ENCODE measurements at places on chromosomes 13 and 19.
A peak's percentile ranks its signal among the peaks of the same experiment; 100 is the strongest.

DNA sequence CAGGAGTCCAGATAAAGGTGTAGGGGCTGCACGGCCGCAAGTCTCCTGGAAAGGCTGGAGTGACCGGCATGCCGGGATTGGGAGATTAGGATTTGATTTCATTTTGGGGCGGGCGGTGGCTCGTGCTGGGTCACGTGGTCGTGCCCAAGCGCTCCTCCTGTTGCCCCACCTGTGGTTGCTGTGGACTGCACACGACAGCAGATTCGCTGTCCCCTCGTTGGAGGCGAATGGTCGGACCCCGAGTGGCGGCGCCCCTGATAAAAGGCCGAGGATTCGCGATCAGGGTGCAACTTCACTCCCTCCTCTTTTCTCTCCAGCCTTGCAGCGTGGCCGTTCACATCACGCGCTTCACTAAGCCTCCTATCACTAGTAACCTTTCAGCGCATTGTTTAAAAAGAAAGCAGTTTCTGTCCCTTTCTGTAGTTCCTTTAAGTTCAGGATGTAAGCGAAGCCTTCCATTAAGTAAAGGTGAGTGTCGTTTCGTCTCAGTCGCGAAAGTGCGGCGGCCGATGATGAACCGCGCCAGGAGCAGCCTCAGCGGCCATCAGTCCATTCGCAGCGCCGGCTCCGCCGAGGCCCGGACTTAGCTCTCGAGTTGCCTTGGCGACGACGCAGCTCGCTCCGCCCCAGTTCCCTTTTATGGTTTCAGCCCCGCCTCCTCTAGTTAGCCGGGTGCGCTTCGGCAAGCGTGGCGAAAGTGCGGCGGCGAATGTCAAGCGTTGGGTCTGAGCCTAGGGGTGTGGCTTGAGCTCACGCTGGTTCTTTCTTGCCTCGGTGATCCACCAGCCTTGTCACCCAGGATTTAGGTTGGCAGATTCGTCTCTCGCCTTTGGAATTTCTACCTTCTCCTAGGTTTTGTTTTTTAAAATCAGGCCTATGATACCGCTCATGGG lies 1.7 kb upstream of the PPP1R37 start:
- H3K36me3 ChIP-seq = peaks cover 22% of the 10 kb centered on the region
- H3K27ac ChIP-seq = peak overlapping the region; percentile 69
- H3K27me3 ChIP-seq = no peaks in the 10 kb centered on the region
- no peaks in the 10 kb centered on the region for H3K4me1 ChIP-seq
- H3K4me3 ChIP-seq = peak overlapping the region; percentile 59

- no peaks in the 10 kb centered on the region for H3K36me3 ChIP-seq
- H3K4me3 ChIP-seq = no peak overlapping the region
- no peak overlapping the region for H3K27ac ChIP-seq
These were observed 92.1 kb downstream of the RGCC start for GRCh38 chr13:41549491-41549890.

DNA sequence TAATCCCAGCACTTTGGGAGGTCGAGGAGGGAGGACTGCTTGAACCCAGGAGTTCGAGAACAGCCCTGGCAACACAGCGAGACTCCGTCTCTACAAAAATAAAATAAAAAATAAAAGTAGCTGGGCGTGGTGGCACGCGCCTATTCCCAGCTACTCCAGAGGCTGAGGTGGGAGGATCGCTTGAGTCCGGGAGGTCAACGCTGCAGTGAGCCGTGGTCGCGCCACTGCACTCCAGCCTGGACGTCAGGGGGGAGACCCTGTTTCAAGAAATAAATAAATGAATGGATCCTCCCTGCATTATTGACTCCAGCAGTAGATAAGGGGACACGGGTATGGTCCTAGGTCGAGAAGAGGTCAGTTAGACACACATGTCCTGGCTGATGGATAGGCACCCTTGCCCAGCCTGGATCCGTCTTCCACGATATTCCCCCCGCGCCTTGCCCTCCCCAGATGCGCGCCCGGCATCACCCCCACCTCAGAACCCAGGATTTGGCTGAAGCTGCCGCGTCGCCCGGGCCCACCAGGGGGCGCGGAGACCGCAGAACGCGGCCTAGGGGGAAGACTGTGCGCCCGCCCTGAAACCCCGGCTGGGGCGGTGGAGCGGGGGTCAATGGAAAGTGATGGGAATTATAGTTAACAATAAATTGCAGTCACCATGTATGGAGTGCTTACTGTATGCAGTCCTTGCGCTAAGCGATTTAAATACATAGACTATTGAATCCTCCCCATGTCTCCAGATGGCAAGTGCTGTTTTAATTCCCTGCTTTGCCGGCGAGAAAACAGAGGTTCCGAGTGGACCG lies 2.1 kb upstream of the HOOK2 start:
- peak overlapping the region; percentile 43 for H3K4me3 ChIP-seq
- DNase-seq = no peak
- H3K27ac ChIP-seq = peak overlapping the region; percentile 92
- H3K27me3 ChIP-seq = no peaks in the 10 kb centered on the region
- peaks cover 13% of the 10 kb centered on the region for H3K36me3 ChIP-seq

- H3K4me3 ChIP-seq = no peak overlapping the region
- no peaks in the 10 kb centered on the region for H3K4me1 ChIP-seq
- no peak overlapping the region for H3K27ac ChIP-seq
- H3K36me3 ChIP-seq = peaks cover 67% of the 10 kb centered on the region
- DNase-seq = peak; percentile 2
These were observed 6.0 kb downstream of the AKAP8L start for GRCh38 chr19:15412832-15413231.

DNA sequence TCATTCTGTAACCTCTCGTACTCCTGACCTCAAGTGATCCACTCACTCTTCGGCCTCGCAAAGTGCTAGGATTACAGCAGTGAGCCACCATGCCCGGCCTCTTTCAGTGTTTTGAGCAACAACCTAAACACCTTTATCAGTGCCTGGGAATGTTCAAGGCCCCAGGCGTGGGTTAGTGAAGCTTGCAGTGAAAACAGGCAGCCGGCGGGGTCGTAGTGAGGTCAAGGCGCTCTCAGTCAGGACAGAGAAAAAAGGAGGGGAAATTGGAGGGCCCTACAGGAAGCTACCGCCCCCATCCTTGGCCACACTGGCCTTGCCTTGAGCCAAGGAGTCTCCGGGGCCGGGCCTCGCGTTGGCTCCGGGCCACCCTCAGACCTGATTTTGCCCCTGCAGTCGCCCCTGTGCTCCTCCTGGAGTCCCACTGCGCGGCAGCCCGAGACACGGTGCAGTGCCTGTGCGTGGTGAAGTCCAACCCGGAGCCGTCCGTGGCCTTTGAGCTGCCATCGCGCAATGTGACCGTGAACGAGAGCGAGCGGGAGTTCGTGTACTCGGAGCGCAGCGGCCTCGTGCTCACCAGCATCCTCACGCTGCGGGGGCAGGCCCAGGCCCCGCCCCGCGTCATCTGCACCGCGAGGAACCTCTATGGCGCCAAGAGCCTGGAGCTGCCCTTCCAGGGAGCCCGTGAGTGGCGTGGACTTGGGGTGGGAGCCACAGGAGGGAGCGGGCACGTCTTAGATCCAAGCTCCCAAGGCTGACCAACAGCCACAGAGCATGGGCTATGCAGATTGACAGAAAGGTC lies 17.7 kb downstream of the MAG start:
- peaks cover 6% of the 10 kb centered on the region for H3K4me1 ChIP-seq
- DNase-seq = no peak
- no peaks in the 10 kb centered on the region for H3K36me3 ChIP-seq
- no peaks in the 10 kb centered on the region for H3K27me3 ChIP-seq

DNA sequence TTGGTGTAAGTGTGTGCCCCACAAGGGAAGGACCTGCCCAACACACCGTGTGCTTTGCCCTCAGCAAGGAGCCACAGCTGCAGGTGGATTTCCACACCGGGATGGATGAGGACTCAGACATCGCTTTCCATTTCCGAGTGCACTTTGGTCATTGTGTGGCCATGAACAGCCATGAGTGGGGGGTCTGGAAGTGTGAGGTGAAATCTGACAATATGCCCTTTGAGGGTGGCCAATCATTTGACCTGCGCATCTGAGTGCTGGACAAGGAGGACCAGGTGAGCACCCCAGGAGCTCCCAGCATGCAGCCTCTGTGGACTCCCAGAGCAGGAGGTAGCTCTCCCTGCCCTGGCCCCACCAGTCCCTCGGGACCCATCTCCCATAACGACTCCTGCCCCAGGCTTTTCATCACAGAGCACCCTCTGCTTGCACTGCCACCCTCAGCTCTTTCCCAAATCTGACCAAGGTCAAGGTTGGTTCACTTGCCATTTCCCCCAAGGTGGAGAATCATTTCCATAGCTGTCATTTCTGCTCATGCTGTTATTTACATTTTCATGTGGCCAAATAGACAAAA lies 13.2 kb upstream of the EID2 start:
- DNase-seq = no peak
- H3K27ac ChIP-seq = no peak overlapping the region
- H3K4me3 ChIP-seq = no peak overlapping the region
- H3K27me3 ChIP-seq = no peaks in the 10 kb centered on the region
- no peaks in the 10 kb centered on the region for H3K4me1 ChIP-seq
- H3K36me3 ChIP-seq = no peaks in the 10 kb centered on the region

- H3K4me1 ChIP-seq = no peaks in the 10 kb centered on the region
- H3K4me3 ChIP-seq = no peak overlapping the region
- H3K36me3 ChIP-seq = no peaks in the 10 kb centered on the region
- DNase-seq = no peak
- H3K27ac ChIP-seq = no peak overlapping the region
These were observed 19.1 kb upstream of the ARHGEF7 start for GRCh38 chr13:111095911-111096501.

GRCh38 chr19:15463861-15464371 lies 428 bp downstream of the RASAL3 start:
- H3K36me3 ChIP-seq = no peaks in the 10 kb centered on the region
- no peak for DNase-seq
- no peak overlapping the region for H3K27ac ChIP-seq
- H3K4me3 ChIP-seq = no peak overlapping the region

DNA sequence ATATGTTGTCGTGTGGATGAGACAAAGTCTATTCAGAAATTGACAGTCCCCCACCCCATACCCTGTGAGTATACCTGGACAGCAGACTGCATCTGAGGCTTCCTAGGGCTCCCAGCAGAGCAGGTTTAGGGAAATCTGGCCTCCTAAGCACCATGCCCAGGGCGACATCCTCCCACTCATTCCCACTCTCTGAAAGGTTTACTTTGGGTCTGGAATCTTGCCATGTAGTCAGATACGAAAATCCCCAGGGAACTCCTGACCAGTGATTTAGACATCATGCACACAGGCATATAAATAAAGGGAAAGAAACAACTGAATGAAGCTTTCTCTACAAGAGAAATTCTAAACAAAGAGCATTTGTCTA lies 717 bp upstream of the NALCN start:
- H3K4me1 ChIP-seq = peaks cover 13% of the 10 kb centered on the region
- H3K27ac ChIP-seq = peak overlapping the region; percentile 36
- no peaks in the 10 kb centered on the region for H3K36me3 ChIP-seq
- H3K27me3 ChIP-seq = no peaks in the 10 kb centered on the region
- DNase-seq = no peak

DNA sequence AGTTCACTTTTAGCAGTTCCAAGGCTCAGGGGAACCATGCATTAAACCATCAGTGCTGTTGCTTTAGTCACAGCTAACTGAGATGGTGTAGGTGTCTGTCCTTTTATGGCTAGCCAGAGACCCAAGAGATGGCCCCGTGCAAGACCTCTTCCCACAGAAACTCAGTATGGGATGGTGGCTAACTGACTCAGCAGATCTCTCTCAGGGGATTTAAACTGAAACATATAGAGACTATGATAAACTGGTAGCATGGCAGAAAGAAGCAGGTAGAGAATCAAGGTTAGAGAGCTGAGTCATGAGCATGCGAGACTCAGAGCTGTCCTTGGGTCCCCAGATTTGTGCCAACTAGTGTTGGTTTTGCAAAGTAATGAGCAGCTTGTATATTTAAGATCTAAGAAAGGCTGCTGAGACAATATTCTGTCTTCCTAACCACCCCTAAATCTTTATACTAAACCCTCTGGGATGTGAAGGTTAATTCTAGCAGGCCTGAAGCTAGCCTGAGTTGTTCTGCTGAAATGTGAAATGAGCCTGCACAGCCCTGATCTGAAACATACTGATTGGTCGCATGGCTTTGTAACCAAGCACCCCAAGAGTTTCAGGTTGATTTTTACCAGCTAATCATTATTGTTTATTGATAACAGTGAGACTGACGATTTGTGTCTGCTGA lies 6.5 kb upstream of the SCEL start:
- no peak for DNase-seq
- H3K27me3 ChIP-seq = no peaks in the 10 kb centered on the region
- peaks cover 5% of the 10 kb centered on the region for H3K4me1 ChIP-seq
- H3K27ac ChIP-seq = no peak overlapping the region

DNA sequence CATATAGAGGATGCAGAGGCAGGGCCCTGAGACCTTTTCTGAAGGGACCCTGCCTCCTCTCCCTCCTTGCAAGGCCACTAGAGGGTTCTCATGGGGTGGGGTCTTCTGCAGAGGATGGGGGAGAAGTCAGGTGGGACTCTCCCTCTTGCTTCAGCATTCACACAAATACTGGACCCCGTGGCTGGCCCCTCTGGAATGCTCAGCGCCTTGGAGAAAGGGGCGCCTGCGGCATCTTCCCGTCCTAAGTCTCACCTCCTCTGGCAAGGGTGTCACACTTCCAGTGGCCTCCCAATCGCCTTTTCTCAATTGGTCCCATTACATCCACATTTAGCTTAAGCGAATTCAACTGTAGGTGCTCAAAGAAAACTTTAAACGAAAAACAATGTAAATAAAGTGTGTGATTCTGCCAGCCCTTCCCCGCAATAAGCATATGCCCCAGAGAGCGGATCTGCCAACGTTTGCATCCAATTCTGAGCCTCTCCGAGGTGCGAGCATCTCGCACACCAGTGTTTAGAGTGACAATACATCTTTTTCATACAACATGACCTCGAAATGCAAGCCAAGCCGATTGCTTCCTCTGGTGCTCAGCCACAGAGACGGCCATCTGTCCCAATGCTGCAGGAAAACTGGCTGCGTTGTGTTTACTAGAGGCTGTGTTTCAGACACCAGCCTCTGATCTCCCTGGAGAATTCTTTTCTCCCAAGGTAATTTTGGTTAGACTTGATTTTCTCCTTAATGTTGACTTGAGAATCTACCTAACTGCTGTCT lies 69.1 kb upstream of the WASF3 start:
- no peak overlapping the region for H3K4me3 ChIP-seq
- DNase-seq = no peak
- H3K4me1 ChIP-seq = no peaks in the 10 kb centered on the region
- no peaks in the 10 kb centered on the region for H3K27me3 ChIP-seq
- H3K36me3 ChIP-seq = no peaks in the 10 kb centered on the region

DNA sequence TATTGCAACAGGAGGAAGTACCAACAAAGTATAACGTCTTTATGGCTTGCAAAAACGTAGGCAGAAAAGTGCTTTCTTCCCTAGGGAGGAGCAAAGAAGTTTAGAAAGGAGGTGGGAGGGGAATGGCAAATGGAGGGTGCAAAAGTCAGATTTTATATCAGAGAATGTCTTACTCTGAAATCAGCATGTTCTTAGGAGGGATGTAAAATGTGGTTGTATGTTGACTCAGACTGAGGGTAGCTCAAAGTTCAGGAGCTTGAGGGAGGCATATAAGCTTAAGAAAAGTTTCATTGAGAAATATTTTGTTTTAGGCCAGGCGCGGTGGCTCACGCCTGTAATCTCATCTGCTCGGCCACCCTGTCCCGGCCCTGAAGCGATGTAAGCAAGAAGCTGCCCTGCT lies 1.7 kb downstream of the ZNF90 start:
- H3K27ac ChIP-seq = no peak overlapping the region
- no peaks in the 10 kb centered on the region for H3K4me1 ChIP-seq
- H3K27me3 ChIP-seq = no peaks in the 10 kb centered on the region
- no peak for DNase-seq

Data from RWPE2 (cell line).